ENCODE measurements at places on chromosomes 5 and 9. TPM values are rescaled to one million over a fixed set of nuclear protein-coding genes. Genes with fewer than 3 reads are reported as not detected.

The PCDHGC4 gene
- not detected for polyA plus RNA-seq

DNA sequence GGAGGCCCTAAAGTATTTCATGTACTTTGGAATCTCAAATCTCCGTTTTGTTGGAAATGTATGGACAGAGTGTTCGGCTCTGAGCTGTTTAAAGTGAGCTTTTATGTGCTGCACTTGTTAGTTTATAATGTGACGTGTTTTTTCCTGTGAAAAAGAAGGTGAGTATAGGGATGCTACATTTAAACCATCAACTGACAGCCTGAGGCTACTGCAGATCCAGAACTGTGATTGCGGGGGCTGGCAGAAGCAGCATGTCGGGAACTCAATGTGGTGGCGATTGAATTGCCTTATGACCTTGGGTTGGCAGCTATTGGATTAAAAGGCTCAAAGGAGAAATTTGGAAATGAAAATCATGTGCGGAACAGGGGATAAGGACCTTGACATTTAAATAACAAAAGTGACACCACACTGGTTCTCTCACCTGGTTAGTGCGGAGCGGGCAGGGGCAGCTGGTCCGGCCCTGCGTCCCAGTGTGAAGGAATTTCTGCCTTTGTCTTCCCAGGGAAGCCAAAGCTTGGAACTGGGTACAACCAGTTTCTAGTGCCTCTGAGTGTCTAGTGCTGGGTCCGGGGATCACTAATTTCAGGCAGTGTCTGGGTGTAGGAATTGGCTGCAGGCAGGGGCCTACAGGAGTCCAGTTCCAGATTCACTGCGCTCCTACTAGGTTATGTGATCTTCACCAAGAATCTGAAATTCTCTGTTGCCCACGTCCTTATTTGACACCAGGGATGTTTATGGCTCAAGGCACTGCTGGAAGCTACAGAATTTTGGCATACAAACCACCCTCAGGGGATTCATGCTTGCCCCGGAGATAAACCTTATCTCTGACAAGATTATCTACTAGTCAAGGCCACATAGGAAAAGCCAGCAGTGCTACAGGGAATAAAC is 120.7 kb upstream of the ERCC6L2 start:
- no peak for DNase-seq

DNA sequence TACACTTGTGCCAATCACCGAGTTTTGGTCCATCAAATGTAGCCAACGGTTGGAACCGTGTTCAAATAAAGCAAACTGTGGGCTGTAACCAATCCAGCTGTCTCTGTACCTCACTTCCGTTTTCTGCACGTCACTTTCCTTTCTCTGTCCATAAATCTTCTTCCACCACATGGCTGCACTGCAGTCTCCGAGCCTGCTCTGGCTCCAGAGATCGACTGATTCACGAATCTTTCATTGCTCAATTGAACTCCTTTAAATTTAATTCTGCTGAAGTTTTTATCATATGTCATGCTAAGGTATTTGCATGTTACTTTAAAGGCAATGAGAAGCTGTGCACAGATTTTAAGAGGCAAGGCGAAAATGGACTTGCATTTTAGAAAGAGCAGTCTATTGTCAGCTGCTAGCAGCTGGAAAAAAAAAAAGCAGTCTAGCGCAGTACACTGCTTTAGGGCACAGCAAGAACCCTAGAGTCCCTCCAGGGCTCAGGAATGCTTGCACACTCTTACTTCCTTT is 13.2 kb downstream of the TTC39B start:
- no peak for DNase-seq

DNA sequence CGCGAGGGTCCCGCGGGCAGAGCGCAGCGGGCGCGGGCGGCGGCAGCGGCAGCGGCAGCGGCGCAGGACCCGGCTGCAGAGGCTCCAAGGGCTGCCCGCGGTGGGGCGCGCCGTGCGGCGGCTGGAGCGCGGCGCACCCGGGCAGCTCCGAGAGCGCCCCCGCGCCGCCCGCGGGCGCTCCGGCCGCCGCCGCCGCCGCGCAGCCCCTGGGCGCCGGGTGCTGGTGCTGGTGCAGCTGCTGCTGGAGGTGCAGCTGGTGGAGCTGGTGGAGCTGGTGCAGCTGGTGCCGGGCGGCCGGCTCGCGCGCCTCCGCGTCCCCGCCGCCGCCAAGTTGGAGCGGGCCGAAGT is 644 bp downstream of the IER5L start:
- DNase-seq, result no peak

DNA sequence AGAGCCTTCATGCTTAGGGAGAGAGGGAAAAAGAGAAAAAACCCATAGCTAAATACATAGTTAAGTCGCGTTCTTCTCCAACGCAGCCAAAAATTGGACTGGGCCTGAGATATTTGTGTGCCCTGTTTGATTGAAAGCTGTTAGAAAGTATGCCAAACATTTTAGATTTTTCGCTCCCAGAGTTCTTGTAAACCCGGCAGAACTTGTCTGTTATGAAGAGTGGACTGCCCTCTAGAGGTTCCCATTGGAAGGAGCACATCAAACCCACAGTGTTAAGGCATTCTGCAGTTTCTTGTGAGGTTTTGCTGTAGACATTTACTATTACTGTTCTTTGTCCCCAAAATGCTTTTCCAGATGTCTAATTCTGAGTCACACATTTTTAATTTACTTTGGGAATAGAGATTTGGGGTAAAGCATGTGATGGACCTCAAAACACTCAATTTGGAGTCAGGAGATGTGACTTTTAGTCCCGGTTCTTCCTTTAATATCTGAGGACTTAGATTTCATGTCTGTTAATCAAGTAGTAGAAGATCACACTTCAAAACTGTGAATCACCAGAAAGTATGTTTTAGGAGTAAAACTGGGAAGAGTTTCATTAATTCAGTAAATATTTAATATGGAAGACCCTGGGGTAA is 96.6 kb downstream of the PCSK1 start:
- DNase-seq, result peak; percentile 48

DNA sequence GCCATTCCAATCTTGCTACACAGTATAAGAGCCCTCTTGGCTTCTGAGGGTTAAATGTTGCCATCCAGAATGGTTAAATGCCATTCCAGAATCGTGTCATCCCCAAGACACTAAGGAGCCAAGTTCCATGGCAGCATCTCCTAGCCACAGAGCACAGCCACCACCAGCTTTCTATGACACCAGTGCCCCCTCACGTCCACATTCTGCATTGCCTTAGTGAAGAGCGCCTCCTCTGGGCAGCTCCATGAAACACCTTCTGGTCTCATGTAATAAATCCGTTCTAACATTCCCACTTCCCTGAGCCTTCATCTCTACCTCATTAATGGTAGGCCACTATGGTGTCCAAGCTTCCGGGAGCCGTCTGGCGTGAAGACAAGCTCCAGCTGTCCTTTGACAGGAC is 12.4 kb downstream of the CBY3 start:
- no peak for DNase-seq

Measured in naive B cell (primary cell).